ENCODE measurements at places on chromosomes 2 and 18.

- DNase-seq: no peak
These were observed 184.2 kb downstream of the RND3 start for GRCh38 chr2:150303281-150303680.

DNA sequence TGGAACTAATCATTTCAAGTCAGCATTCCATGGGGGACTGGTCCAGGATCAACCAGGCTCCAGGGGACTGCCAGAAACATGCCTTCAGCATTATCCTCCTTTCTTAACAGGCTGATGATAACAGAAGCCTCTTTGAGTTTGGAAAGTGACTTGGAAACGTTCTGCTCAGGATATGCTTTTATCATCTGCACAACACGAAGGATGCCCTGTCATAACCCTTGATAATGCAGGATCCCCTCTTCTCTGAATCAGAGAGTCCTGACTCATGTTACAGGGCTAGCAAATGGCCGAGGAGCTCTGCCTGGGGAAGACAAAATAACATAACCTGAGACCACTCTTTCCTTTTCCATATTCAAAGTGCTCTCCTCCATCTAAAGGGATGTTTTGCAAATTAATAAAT, 6.7 kb downstream of the SCYGR3 start:
- DNase-seq: no peak

DNA sequence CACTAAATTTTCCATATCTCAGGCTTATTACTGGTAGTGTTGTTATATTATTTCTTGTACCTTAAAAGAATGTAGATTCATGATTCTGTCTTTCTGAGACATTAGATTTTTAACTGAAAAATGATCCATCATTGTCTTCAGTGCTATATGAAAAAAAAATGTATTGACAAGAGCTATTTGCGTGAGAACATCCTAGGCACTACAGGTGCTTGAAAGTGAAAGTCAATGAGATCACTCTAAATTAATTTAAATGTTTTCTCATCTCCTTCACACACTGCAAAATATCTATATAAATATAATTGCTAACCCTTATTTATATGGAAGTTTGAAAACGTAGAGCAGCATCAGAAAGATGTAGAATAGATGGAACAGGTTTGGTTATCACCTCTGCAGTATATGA, 684.6 kb downstream of the TRIB2 start:
- no peak for DNase-seq

- no peak for DNase-seq
These were observed 74.5 kb downstream of the MDH1 start for GRCh38 chr2:63663013-63663864.

- DNase-seq: no peak
These were observed 315.1 kb downstream of the MTX2 start for GRCh38 chr2:176584333-176584732.
